ENCODE measurements at places on chromosomes 4 and X. TPM values are rescaled to one million over a fixed set of nuclear protein-coding genes. Genes with fewer than 3 reads are reported as not detected.
A peak's percentile ranks its signal among the peaks of the same experiment; 100 is the strongest.

DNA sequence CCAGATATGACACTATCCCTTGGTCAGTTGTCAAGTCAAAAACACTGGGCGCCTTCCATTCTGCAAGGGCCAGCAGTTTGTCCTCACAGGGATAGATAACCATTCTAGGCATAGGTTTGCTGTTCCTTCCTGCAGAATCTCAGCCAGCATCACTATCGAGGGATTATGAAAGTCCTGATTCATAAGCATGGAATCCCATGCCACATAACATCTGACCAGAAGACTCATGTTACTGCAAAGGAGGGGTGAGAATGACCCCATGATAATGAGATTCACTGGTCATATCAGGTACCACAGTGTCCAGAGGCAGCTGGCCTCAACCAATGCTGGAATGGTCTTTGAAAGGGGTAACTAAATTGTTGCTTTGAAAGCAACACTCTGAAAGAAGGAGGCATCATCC lies 84.7 kb downstream of the OTC start:
- no peak for DNase-seq

DNA sequence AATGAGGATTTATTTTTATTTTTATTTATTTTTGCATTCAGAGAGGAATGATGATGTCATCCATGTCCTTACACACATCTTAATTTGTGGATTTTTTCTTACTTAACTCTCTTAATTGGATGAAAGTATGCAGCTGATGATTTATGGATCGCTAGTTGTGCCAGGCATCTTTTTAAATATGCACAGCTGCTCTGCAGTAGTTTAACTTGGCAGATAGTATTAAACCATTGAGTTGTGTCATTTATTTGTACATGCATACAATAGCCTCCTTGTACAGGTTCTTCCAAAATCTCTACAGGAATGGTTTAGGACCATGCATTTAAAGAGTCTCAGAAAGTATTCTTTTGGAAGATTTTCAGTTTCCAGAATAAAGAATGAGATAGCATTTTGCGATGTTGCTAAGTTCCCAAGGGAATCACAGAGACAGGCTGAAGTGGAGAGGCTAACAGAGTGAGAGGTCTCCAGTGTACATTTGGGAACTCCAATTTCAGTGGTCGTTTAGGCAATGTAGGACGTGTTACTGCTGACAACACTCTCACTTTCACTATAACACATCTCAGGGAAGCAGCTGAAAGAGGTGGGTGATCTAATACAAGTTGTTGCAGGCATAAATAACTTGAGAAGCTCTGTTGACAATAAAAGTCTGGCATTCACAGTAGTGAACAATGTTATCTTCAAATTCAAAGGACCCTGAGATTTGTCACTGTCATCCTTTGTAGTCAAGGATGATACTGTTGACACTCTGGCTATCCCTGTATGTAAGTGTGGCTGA lies 49.9 kb upstream of the SCRG1 start:
- DNase-seq = no peak

The FRG2 gene
- not detected for total RNA-seq

The SATL1 gene
- 0.10 TPM for total RNA-seq

The ADH7 gene
- not detected for total RNA-seq

The USP17L21 gene
- not detected for total RNA-seq

- DNase-seq = no peak
Measured at GRCh38 chr4:45453258-45453853, 670.5 kb downstream of the GABRG1 start.

DNA sequence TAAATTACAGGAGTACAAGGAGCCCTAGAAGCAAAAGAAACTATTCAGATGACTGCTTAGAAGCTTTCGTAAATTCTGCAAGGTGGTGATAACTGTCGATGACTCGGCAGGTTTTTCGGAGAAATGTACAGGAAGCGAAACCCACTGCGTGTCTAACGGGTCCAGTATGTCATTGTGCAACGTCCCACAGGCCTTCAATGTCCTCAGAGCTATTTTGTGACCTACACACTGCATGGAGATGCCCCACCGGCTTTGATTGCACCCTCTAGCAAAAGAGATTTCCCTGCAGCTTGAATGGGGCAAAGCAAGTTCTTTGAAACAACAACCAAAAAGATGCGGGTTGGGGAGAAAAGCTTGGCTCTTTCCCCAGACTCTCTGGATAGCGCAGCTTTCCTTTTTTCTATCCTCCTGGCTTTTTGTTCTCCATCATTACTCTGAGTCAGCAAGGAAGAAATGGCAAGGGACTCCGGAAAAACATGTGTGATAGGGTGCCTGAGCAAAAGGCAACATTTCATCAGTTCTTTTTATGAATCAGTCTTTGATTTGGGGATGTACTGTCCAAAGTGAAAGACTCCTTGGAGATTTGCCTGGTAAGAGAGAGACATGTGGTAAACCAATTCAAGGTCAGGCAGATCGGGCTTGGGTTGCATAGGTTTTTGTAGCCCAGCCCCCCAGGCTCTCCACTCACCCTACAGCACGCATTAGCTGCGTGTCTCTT lies 112.0 kb upstream of the TBL1X start:
- DNase-seq = peak; percentile 35

The IL1RAPL2 gene
- not detected for total RNA-seq
